Cardiac muscle cell (in vitro differentiated cells and primary cell): ENCODE measurements at places on chromosomes 6 and 20. TPM values are rescaled to one million over a fixed set of nuclear protein-coding genes. Genes with fewer than 3 reads are reported as not detected.

TDRD6 gene
- total RNA-seq: 0.28 and 0.57 TPM in 2 replicates

PTPN1 gene
- total RNA-seq: 28.3 and 29.4 TPM in 2 replicates

GRCh38 chr6:140987364-140988155 is 1145.2 kb upstream of the GJE1 start:
- no peaks in the 10 kb centered on the region for H3K27me3 ChIP-seq
- H3K4me3 ChIP-seq: no peak overlapping the region
- no peak overlapping the region for H3K27ac ChIP-seq
- no peaks in the 10 kb centered on the region for H3K36me3 ChIP-seq
- DNase-seq: no peak
- no peaks in the 10 kb centered on the region for H3K4me1 ChIP-seq

DNA sequence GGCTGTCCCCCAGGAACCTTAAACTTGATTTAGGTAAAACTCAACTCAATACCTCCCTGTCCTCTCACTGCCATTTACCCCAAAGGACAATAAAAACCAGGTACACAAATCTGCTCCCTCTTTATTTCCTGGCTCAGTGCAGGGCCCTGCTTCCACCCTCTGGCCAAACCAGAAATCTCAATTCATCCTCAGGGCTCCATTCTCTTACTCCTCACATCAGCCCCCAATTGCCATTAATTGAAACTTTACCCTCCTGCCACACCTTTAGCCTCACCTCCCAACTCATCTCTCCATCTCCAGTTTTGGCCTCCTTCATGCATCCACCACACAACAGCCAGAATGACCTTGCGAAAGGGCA is 10.5 kb downstream of the ZBTB2 start:
- no peaks in the 10 kb centered on the region for H3K27me3 ChIP-seq
- no peak overlapping the region for H3K4me3 ChIP-seq

GRCh38 chr6:139124887-139125672 is 9.8 kb upstream of the HECA start:
- no peaks in the 10 kb centered on the region for H3K27me3 ChIP-seq
- no peak overlapping the region for H3K4me3 ChIP-seq
- no peaks in the 10 kb centered on the region for H3K4me1 ChIP-seq
- no peaks in the 10 kb centered on the region for H3K36me3 ChIP-seq
- DNase-seq: peak; percentile 65

- H3K36me3 ChIP-seq: no peaks in the 10 kb centered on the region
- H3K27ac ChIP-seq: no peak overlapping the region
- DNase-seq: no peak
Measured at GRCh38 chr6:38762848-38763247, 47.7 kb downstream of the DNAH8 start.
